ENCODE measurements at places on chromosomes 12 and 14. TPM values are rescaled to one million over a fixed set of nuclear protein-coding genes. Genes with fewer than 3 reads are reported as not detected.

The KRT75 gene
- 0.29 TPM for total RNA-seq

The KHNYN gene
- 29.2 TPM for total RNA-seq

The CCDC196 gene
- not detected for total RNA-seq

The P2RX2 gene
- not detected for total RNA-seq

The TMBIM4 gene
- 47.6 TPM for total RNA-seq

The AQP6 gene
- total RNA-seq, result not detected

The DPY19L2 gene
- 1.7 TPM for total RNA-seq

The GLIPR1L1 gene
- not detected for total RNA-seq

The PLEKHG3 gene
- 52.3 TPM for total RNA-seq

The CD27 gene
- not detected for total RNA-seq

The CLEC7A gene
- not detected for total RNA-seq

The WASHC4 gene
- total RNA-seq, result 19.0 TPM

The JPH4 gene
- total RNA-seq, result not detected

The PTPN21 gene
- 8.9 TPM for total RNA-seq

The GLIPR1L2 gene
- total RNA-seq, result not detected

The TRIP11 gene
- total RNA-seq, result 7.2 TPM

The RND1 gene
- total RNA-seq, result 18.7 TPM

The CLEC2D gene
- 0.83 TPM for total RNA-seq

The CEBPE gene
- total RNA-seq, result not detected

The INHBC gene
- total RNA-seq, result not detected

The CDKL1 gene
- total RNA-seq, result 2.2 TPM

The TSHR gene
- not detected for total RNA-seq

The NOVA1 gene
- total RNA-seq, result 6.2 TPM

The SLC25A29 gene
- 9.9 TPM for total RNA-seq

The FAR2 gene
- total RNA-seq, result 0.15 TPM

The KRT79 gene
- not detected for total RNA-seq

The NINJ2 gene
- not detected for total RNA-seq

The SERPINA12 gene
- total RNA-seq, result not detected

The LGR5 gene
- not detected for total RNA-seq

The FERMT2 gene
- 39.7 TPM for total RNA-seq

The TCL1B gene
- total RNA-seq, result not detected

The CAPZA3 gene
- total RNA-seq, result not detected

The ARHGAP9 gene
- 0.29 TPM for total RNA-seq

The ARG2 gene
- 2.7 TPM for total RNA-seq

The ETFBKMT gene
- total RNA-seq, result 0.92 TPM

The MYH7 gene
- not detected for total RNA-seq

The EMC9 gene
- 60.6 TPM for total RNA-seq

The LALBA gene
- total RNA-seq, result not detected

The RFX4 gene
- total RNA-seq, result not detected

The HIP1R gene
- 11.0 TPM for total RNA-seq

The CLEC4D gene
- not detected for total RNA-seq
